ENCODE measurements at places on chromosomes 4 and X.

DNA sequence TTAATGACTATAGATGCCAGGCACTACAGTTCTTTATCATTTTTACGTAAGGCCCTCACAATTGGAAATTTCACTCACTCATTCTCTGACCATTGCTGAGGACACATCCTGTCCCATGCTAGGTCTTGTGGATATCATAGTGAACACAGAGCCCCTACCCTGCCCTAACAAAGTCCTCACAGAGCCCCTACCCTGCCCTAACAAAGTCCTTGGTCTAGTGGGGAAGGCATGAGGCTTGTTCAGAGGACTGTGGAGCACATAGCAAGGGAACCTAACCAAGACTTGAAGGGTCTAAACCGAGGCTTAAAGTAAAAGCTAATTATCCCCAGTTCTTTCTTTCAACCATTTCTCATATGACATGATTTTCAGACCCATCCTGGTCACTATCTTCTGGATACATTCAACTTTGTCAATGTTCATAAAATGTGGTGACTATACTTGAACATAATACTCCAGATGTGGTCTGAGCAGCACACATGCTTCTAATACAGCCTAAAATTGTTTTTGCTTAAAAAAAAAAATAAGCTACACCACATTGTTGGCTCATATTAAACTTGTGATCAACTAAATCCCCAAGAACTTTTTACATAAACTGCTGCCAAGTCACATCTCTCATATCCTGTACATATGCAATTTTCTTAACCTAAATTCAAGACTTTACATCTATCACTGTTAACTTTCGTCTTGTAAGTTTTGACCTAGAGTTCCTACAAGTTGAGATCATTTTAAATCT, 77.0 kb downstream of the GPC3 start:
- no peak for DNase-seq

DNA sequence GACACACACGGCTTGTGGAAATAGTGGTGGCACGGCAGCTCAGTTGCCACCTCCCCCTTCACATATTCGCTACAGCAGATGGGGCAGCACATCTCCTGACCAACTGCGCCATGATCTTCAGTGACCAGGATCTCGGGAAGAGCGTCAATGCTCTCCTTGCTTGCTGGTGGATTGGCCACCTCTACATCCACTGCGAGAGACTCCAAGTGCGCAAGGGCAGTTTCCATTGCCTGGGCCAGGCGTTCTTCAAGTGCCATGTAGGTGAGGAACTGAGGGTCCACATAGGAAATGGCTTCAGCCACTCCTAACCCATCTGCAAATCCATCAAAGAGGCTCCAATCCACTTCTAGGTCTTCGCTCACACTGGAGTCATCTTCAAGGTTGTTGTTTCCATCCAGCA, 3.9 kb downstream of the PJA1 start:
- DNase-seq = no peak

GRCh38 chrX:76127341-76127740, 45.5 kb upstream of the PBDC1 start:
- DNase-seq = no peak

DNA sequence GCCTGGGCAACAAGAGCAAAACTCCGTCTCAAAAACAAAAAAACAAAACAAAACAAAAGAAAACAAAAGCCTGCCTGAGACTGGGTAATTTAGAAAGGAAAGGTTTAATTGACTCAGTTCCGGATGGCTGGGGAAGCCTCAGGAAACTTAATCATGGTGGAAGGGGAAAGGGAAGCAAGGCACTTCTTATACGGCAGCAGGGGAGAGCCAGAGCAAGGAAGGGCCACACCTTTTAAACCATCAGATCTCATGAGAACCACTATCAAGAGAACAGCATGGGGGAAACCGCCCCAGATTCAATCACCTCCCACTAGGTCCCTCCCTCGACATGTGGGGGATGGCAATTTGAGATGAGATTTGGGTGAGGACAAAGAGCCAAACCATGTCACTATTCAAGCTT, 122.2 kb downstream of the UBE2K start:
- DNase-seq = no peak

DNA sequence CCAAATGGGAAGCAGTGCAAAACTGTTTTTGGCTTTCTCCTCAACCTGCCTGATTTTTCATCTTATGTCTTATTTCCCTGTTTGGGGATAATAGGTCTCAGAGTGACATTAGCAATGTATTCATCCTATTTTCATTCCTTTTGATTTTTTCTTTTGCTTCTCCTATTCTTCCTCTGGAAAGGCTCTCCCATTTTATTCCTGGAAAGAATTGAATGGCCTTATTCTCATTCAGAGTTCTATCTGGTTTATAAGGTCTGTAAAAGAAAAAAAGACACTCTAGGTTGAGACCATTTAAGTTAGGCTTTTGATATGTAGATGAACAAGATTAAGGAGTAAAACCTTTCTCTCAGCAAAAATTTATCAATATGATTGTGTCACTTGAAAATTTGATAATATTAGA, 27.8 kb upstream of the ALB start:
- DNase-seq = no peak

GRCh38 chr4:95742872-95743271, 97.0 kb upstream of the PDHA2 start:
- DNase-seq = no peak

DNA sequence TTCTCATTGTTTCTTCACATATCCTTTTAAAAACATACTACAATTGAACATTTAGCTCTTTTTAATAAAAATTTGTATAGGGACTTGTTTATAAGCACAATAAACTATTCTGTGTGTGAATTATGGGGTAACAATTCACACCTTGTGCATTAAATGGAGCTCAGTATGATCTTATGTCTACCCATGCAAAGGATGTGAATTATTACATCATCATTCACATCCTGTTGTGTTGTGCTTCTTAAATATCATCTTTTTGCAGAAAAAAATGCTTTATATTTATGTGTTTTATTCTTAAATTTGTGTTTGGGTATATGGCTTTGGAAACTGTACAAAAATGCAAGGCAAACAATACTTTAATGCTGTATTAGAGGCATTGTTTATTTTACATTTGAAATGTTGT, 96.7 kb upstream of the PABPC4L start:
- no peak for DNase-seq

GRCh38 chr4:37603711-37604110, 82.5 kb downstream of the RELL1 start:
- DNase-seq = no peak

- DNase-seq = no peak
These were observed 502.9 kb upstream of the SLIT2 start for GRCh38 chr4:19748519-19749479.

DNA sequence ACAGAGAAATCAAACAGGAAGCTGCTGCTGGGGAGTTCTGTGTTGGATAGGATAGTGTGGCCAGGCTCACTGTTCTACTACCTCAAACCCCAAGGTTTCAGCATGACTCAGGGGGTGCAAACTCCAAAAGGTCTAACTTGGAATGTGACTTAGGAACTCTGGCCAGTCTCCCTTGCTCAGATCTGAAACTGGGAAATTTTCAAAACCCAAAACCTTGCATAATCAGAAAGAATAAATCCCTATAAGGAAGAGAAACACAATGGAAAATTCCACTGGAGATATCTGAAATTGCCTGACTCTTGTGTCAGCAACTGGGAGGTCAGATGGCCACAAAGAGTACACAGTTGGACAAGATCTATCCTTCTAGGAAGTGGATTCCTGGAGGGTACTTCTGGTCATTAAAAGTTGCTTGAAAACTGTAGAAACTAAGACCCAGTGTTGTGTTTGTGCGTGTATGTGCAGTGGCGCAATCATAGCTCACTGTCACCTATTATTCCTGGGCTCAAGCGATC, 58.0 kb downstream of the PPEF2 start:
- DNase-seq = no peak

- no peak for DNase-seq
These were observed 274.9 kb upstream of the GK2 start for GRCh38 chr4:79682801-79683530.

DNA sequence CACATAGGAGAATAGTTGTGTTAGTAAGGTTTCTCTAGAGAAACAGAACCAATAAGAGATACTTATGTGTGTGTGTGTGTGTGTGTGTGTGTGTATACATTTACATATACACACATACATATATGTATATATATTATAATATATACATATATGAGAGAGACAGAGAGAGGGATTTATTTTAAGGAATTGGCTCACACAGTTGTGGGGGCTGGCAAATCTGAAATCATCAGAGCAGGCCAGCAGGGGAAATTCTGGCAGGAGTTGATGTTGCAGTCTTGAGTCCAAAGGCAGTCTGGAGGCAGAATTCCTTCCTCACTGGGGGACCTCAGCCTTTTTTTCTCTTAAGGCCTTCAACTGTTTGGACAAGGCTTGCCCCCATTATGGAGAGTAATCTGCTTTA, 38.6 kb upstream of the NHS start:
- no peak for DNase-seq

- DNase-seq = no peak
These were observed 2197.7 kb downstream of the ARAP2 start for GRCh38 chr4:34046580-34046979.

DNA sequence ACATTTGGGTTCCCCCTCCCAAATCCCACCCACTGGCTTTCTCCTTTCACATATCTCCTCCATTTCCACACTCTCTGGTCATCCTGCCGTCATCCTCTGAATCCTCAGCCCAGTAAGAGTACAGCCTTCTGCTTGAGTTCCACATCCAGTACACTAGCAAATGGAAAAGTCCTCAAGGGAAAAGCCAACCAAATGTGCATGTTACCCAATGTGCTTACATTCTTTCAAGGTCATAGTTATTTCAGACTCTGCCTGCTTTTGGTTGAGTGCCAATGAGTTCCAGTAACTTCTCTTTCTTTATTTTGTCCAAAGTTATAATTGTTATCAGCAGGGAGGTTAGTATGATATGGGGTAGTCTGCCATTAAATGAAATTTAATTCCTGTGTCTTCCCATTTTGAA, 78.1 kb downstream of the SRPX start:
- DNase-seq = no peak

DNA sequence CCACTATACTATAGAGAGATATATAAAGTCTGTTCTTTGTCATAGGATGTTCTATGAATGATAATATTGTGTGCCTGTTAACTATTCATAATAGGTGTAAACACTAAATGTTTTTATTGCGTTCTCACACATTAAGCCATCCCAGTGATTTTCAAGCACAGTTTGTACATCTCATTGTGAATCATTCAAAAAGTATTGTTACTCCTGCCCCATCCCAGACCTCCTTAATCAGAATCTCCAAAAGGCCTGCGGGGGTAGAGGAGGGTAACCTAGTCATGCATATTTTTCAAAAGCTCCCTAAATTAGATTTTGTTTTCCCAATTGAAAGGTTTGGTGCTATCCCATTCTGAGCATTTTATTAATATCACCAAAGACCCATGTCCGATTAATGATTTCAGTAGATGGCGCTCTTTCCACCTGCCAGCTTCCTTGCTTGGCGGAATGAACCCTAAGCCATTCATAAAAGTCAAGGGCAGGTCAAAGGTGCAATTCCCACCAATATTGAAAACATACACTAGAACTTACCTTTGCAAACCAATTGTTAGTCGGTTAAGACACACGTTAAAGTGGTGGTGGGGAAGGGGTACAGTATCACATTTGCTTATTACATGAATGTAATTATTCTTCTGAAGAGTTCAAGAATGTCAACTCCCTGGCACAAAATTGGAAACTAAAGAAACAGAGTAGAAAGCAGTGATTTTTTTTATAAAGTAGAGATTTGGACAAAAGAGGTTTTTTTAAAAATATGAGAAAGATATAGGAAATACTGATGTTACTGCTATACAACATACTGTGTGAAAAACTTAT, 5.8 kb upstream of the TET2 start:
- peak; percentile 35 for DNase-seq

- no peak for DNase-seq
These were observed 79.7 kb upstream of the USP9X start for GRCh38 chrX:41005445-41005992.

DNA sequence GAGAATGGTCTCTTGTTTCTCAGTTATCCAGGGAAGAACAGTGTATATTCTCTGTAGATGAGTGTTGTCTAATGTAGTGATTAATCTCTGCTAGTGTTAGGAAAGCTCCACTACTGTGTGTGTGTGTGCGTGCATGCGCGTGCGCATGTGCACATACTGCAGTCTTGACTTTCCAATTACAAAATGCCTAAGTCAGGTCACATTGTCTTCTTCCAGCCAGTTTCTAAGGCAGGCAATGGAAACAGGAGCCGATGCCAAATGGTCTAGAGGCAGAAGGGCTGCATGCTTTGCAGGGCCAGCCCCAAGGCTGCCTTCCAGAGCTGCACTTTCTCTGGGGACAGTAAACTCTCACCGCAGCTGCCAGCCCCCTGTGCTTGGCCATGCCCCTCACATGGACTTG, 30.5 kb upstream of the NAP1L5 start:
- DNase-seq = no peak

GRCh38 chr4:182893474-182894080, 23.6 kb downstream of the DCTD start:
- no peak for DNase-seq

- DNase-seq = no peak
These were observed 10.1 kb downstream of the SH3D19 start for GRCh38 chr4:151315212-151315886.

GRCh38 chr4:88054229-88054628, 46.8 kb downstream of the PKD2 start:
- no peak for DNase-seq

DNA sequence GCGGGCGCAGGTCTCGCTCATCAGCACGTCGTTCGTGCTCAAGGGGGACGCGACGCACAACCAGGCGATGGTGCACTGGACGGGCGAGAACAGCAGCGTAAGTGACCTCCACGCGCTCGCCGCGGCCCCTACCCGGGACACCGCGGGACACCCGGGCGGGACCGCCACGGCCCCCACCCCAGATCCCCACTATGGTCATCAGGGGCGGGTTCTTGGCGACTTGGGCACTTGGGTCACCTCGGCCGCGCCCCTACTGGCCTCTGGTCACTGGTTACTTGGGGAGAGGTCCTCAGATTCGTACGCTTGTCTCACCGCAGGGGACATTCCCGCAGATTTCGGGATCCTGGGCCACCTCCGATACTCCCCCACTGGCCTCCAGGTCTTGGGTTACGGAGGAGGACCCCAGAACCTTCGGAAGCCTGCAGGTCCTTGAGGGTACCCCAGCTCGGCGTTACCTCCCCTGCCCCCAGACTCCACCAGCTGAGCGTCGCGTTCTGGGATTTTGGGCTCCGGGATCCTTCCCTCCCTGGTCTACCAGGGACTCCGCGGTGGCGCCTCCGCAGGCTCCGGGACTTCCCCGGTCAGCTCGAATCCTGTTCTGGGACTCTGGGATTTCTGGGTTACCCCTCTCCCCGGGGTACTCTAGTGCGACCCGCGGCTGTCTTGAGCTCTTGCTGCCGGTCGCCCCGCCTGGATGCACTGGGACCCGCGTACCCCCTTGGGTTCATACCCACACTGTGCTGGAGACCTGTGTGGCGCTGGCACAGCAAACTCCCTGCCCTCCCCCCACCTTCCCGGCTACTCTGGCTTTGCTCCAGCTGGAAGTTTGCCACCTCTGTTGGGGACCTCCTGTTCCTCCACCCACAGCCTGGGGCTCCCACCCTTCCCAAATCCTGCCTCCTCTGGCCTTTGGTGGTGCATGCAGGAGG, 956 bp downstream of the SORCS2 start:
- no peak for DNase-seq

GRCh38 chr4:107060388-107060787, 24.3 kb upstream of the DKK2 start:
- no peak for DNase-seq

- no peak for DNase-seq
These were observed 43.9 kb downstream of the MBNL3 start for GRCh38 chrX:132444936-132445335.

GRCh38 chr4:121510341-121510874, 129.6 kb upstream of the QRFPR start:
- no peak for DNase-seq

Measured in activated CD4-positive, alpha-beta T cell treated with anti-CD3 and anti-CD28 coated beads, Interleukin-2, amount 50 U/mL, for 4 hours (primary cell).